RPMI7951 (cell line): ENCODE measurements at places on chromosomes 11 and 22. TPM values are rescaled to one million over a fixed set of nuclear protein-coding genes. Genes with fewer than 3 reads are reported as not detected.
A peak's percentile ranks its signal among the peaks of the same experiment; 100 is the strongest.

DNA sequence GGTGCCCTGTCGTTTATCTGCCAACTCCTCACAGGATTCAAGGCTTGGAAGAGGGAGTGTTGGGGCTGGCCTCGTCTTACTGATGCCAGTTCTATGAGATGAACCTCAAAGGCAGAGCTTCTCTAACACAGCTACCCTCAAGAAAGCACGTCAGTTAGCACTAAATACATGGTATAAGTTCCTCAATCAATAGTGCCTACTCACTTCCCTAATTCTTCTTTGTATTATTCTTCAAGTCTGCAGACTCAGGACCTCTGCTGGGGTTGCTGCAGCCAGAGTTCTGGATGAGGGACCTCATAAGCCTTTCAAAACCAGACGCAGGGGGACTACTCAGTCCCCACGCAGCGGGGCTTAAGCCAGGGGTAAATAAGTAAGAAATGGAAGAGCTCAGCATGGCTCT, 118.3 kb downstream of the VPREB1 start:
- no peak for DNase-seq

DNA sequence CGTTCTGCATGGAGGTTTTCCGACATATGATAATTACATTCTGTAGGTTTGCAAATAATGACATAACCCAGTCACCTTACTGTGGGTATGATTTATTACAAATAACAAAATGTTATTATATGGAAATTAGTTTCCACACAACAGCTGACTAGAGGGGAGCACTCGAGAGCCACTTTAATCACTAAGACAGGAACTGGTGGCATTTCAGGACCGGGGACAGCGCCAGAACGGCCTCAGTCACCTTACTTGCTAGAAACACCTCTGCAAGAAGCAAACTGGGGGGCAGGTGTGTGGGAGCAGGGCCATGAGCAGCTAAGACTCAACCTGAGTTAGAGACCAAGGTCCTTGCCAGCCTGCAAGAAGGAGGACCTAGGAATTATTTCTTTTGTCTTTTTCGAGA, 199.9 kb downstream of the DSCAML1 start:
- DNase-seq, result peak; percentile 33

DNA sequence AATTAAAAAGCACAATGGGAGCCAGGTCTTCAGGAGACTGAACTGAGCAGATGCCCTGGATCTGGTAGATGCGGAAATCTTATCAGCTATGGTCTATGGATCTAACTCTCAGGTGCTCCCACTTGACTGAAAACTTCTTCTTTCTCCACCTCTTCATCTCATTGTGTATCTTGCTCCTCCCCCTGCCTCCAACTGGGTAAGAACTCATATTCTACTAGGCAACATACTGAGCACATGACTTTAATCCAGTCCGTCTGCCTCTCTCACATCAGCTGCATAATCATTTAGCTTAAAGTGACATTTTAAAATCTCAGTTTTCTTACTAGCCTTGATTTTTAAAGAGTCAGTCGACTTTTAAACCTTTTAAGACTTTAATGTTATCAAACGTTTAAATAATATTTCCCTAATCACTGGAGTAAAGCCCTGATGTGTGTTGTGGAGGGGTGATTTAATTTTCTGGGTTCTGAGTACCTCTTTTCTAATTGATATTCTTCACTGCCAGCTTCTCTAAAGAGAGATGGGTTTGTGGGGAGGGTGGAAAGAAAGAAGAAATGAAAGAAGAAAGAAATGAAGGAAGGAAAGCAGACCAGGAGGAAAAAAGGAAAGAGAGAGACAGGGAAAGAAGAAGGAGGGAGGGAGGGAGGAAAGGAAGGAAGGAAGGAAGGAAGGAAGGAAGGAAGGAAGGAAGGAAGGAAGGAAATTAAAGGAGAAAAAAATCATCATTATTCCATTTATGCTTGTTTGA, 592.8 kb upstream of the ARHGAP42 start:
- DNase-seq, result no peak

- no peak for DNase-seq
Measured at GRCh38 chr11:119210050-119210449, 3.9 kb downstream of the CBL start.

DNA sequence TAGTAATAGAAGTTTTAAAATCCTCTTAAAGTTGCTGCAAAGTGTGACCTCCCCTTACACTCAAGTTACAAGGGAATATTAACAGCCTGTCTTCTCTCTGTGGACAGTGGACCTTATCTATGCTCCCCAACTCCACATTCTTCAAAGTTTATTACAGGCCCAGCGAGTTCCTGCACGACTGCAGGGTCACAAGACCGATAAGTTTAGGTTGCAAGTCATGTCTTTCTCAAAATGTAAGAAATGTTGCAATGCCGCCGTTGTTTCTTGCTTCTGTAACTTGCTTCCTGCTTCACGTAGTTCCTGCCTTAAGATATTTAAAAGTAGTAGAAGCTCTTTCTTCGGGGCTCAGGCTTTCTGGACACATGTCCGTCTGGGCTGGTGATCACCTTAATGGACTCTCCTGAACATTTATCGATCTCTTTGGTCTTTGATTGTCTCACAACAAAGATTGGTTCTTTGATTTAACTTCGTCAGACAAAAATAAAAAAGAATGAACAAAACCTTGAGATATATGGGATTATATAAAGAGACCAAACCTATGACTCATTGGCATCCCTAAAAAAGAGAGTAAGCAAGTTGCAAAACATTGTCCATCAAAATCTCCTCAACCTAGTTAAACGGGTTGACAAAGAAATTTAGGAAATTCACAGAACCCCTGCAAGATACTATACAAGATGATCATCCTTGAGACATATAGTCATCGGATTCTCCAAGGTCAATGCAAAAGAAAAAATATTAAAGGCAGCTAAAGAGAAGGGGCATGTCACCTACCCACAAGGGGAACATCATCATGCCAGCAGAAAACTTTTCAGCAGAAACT, 45.4 kb upstream of the GLYAT start:
- no peak for DNase-seq

DNA sequence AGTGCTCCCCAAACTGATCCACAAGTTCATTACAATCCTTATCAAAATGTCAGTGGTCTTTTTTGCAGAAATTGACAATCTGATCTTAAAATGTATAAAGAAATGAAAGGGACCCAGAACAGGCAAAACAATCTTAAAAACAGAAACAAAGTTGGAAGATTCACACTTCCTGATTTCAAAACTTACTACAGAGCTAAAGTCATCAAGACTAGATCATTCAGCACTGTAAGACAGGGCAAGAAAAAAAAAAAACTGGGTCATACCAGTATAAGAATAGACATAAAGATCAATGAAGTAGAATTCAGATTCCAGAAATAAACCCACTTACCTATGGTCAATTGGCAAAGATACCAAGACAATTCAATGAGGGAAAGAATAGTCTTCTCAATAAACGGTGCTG, 4.5 kb upstream of the STK33 start:
- no peak for DNase-seq

DNA sequence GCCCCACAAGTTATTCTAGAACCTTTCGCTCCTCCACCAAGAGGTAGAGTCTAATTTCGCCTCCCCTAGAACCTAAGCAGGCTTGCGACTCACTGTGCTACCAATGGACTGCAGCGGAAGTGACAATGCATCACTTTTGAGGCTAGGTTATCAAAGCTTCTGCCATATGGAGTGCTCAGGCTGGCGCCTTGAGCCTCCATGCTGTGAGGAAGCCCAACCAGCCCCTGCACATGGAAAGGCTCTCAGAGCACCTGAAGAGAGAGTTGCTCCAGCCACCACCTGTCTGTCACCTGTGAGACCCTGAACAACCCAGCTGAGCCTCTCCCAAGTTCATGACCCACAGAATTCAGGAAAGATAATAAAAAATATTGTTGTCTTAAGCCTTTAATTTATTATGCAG, 29.3 kb upstream of the CBX7 start:
- no peak for DNase-seq

DNA sequence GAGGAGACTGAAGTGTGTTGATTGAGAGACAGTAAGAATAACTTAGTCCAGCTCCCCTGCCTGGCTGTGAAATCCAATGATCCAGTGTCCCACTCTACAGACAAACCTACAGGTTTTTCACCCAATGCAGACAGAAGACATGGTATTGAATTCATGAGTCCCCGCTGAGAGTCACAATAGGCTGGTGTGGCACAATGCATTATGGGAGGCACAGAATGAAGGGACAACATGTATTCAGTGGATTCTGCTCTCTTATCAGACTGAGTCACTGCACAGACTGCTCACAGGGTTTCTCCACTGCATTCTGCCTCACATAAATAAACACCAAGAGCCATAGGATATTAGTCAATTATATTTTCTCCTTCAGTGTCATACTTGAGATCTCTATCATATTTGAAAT, 55.2 kb upstream of the TOP3B start:
- DNase-seq, result no peak

DNA sequence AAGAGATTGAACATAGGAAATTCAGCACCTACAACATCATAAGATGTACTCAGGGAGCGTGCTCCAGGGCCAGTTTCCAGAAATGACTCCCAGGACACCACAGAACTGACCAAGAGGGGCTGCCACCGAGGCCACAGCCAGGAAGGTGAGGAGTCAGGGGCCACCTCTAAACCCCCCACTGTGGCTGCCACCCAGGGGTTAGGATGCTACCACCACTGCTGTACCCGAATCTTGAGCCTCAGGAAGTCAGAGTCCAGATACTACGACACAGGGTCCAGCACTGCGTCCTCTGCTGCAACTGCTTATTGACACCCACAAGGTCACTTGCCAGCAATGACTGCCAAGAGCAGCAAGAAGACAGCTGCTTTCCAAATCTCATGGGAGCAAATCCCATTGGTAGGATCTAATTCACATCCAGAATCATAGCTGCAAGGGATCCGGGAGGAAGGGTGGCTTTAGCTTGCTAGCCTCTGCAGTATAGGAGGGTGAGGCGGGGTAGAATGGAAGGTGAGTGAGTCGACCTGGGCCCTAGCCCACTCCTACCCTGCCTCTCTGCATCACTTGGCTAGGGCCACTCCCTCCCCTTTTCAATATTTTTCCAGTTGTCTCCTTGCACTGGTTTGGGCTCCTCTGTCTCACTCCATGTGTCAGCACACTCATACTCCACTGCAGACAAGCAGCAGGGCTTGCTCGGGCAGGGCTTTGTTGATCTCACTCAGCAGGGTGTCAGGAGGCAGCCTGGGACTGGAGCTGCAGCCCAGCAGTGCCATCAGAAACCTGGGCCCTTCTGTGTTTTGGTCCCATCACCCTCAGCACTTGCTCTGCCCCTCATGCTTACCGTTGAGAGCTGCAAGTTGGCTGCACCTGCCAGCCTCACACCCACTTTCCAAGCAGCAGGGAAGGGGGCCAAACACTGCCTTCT, 18.1 kb upstream of the CYTH4 start:
- no peak for DNase-seq

DNA sequence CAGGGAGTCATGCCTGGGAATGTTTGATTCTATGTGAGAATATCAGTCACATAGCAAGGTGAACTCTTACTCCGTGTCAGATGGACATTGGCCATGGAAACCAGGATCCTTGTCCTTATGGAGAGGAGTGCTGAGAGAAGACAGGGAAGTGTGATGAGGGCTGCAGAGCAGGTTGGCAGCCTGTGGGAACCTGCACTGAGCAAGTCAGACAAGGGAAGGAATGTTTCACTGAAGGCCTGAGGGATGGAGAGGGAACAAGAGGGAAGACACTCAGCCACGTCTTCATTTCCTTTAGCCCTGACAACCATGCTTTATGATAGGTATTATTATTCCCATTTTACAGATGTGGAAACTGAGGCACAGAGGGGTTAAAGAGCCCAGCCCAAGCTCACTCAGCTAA, 38.4 kb upstream of the HORMAD2 start:
- no peak for DNase-seq

- no peak for DNase-seq
Measured at GRCh38 chr22:28507896-28508295, 171.7 kb downstream of the TTC28 start.

- no peak for DNase-seq
Measured at GRCh38 chr11:107733518-107733917, 21.7 kb upstream of the SLN start.

DNA sequence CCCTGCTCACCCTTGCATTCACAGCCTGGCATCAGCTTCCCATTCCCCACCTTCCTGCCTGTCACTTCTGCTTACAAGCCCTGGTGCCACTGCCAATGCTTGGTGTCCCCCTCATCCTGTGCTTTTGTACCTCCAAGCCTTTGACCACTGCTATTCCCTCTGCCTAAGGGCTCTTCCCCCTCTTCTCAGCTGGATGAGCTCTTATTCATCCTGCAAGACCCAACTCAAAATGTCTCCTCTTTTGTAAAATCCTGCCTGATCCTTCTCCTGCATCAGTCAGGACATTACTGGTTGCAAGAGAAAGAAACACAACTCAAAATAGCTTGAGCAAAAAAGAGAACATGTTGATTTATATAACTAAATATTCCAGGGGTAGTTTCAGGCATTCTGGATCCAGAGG, 66.9 kb upstream of the TCF20 start:
- DNase-seq, result no peak

DNA sequence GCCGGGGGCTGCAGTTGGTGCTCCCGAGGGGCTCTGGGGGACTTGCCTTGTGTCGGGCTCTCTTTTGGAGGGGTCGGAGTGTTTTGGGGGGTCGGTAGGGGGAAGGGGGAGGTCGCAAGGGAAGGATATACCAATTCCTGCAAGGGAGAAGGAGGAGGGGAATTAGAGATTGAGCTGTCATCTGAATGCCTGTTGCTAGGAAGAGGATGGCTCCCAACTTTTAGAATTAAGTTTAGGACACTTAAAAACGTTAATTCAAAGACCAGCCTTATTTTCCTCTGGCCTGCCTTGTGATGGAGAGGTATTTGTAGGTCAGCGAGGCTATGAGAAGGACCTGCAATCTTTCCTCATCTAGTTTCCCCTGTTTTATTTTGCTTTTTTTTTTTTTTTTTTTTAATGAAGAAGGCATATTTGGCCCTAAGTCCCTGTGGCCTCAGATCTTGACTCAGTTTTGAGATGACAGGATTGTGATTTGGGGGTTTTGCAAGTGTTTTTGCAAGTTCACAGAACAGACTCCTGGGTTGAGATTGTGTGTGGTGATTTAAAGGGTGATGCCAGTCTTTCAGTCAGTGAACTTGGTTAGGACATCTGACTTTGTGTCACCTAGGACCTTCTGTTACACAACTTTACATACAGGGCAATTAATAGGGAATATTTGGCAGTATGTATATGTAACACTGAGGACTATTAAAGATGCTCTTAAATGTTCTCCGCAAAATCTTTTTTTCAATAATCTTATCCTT, 672 bp downstream of the TMEM135 start:
- DNase-seq, result no peak

- no peak for DNase-seq
Measured at GRCh38 chr11:13134886-13135285, 125.8 kb downstream of the RASSF10 start.

The SPI1 gene
- not detected in 2 replicates for total RNA-seq

The RASSF10 gene
- total RNA-seq, result 0.12 and 0.20 TPM in 2 replicates

The AQP11 gene
- total RNA-seq, result 1.6 and 2.8 TPM in 2 replicates

The SLC25A18 gene
- total RNA-seq, result not detected in 2 replicates

The TPBGL gene
- total RNA-seq, result not detected in 2 replicates

The CHADL gene
- 0.29 TPM in 1 of 2 replicates, not detected in the other for total RNA-seq

The OR8D1 gene
- not detected in 2 replicates for total RNA-seq

The GPR83 gene
- total RNA-seq, result not detected in 2 replicates

The PGR gene
- not detected in 2 replicates for total RNA-seq

The PDE2A gene
- 0.12 and 2.3 TPM in 2 replicates for total RNA-seq
